ENCODE measurements at places on chromosomes 1 and 21.

GRCh38 chr1:181424786-181425403 lies 58.4 kb upstream of the CACNA1E start:
- H3K27ac ChIP-seq: no peak overlapping the region
- peaks cover 24% of the 10 kb centered on the region for H3K27me3 ChIP-seq
- H3K4me1 ChIP-seq: peaks cover 5% of the 10 kb centered on the region
- ATAC-seq: peak; percentile 60
- no peaks in the 10 kb centered on the region for H3K36me3 ChIP-seq
- peak overlapping the region; percentile 58 for H3K4me3 ChIP-seq

DNA sequence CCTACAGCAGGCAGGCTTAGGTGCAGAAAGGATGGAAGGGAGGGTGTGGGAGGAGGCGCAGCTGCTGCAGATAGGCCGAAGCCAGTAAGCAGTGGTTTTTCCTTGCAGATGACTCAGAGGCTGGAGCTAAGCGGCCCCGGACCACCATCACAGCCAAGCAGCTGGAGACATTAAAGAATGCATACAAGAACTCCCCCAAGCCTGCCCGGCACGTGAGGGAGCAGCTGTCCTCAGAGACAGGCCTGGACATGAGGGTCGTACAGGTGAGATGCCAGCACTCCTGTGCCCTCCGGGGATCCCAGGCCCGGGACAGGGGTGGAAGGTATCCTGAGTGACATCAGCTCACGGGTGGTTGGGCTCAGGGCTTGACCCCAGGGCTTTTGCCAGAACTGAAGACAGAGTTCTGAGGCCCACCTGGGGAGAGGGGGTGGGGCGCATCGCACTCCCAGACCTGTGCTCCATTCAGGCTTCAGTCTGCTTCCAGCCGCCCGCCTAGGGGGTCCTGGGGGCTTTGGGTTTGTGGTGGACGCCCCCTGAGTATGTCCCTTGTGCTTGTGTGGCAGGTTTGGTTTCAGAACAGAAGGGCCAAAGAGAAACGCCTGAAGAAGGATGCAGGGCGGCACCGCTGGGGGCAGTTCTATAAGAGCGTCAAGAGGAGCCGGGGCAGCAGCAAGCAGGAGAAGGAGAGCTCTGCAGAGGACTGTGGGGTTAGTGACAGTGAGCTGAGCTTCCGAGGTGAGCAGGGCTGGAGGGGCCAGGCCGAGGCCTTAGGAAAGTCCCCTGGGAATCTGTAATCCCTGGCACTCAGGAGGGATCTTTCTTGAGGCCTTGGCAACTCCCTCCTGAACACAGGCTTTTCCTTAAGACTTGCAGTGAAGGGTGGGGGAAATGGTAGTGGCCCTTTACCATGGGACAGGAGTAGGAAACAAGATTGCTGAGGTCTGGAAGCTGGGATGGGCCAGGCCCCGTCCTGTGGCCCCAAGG lies 41.5 kb downstream of the LHX4 start:
- peaks cover 8% of the 10 kb centered on the region for H3K36me3 ChIP-seq
- peak overlapping the region; percentile 61 for H3K27ac ChIP-seq
- no peak overlapping the region for H3K4me3 ChIP-seq

- peak; percentile 80 for ATAC-seq
- H3K27me3 ChIP-seq: no peaks in the 10 kb centered on the region
- H3K4me3 ChIP-seq: no peak overlapping the region
- no peaks in the 10 kb centered on the region for H3K4me1 ChIP-seq
Observed at GRCh38 chr1:43414634-43415223, 25.0 kb downstream of the SZT2 start.

- ATAC-seq: no peak
- no peak overlapping the region for H3K4me3 ChIP-seq
- no peak overlapping the region for H3K27ac ChIP-seq
- H3K36me3 ChIP-seq: no peaks in the 10 kb centered on the region
- peaks cover 7% of the 10 kb centered on the region for H3K27me3 ChIP-seq
Observed at GRCh38 chr1:10767282-10767681, 29.2 kb downstream of the CASZ1 start.

DNA sequence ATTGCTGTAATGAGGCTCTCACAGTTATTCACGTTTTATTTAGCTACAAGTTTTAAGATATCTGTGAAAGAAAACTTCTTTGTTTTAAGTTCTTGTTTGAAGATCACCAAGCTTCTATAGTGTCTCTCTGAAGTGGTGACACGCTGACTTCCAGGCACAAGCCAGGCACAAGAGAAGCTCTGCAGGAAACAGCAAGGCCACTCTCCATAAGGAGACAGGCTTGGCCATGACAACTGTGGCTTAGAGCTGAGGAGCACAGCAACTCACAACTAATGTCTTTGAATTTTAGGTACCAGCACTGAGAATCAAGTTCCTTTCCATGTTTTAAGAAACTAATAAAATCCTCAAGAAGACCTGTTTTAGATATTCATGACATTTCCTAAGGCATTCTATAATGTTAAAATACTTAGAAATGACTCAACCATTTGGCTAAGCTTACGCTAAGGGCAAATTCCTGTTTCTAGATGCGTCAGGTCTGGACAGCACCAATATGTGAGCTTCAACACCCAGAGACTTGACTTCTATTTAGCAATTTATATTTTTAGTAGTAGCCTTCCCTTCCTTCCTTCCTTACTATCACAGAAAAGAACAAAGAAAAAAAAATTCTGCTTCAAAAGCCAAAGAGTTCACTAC lies 40.2 kb downstream of the APP start:
- H3K4me3 ChIP-seq: no peak overlapping the region
- no peak overlapping the region for H3K27ac ChIP-seq
- no peaks in the 10 kb centered on the region for H3K4me1 ChIP-seq
- H3K27me3 ChIP-seq: no peaks in the 10 kb centered on the region
- peaks cover 5% of the 10 kb centered on the region for H3K36me3 ChIP-seq

GRCh38 chr1:28156821-28157220 lies 19.7 kb downstream of the PTAFR start:
- H3K4me1 ChIP-seq: no peaks in the 10 kb centered on the region
- H3K4me3 ChIP-seq: no peak overlapping the region
- H3K27ac ChIP-seq: no peak overlapping the region
- ATAC-seq: no peak

GRCh38 chr1:13708380-13708982 lies 8.5 kb downstream of the PRDM2 start:
- H3K27ac ChIP-seq: no peak overlapping the region
- H3K4me1 ChIP-seq: peaks cover 32% of the 10 kb centered on the region
- no peak for ATAC-seq
- no peak overlapping the region for H3K4me3 ChIP-seq

DNA sequence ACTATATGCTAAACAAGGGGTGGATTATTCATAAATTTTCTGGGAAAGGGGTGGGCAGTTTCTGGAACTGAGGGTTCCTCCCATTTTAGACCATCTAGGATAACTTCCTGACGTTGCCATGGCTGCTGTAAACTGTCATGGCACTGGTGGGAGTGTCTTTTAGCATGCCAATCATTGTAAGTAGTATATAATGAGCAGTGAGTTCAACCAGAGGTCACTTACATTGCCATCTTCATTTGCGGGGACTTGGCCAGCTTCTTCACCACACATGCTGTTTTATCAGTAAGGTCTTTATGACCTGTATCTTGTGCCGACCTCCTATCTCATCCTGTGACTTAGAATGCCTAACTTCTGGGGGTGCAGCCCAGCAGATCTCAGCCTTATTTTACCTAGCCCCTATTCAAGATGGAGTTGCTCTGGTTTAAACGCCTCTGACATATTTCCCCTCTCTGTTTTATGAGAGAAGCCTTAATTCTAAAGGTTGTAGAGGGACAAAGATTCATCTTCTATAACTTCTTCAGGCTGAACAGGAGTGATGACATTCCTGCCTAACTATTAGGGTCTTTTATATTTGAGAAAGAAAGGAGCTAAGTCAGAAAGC lies 60.4 kb downstream of the DIP2A start:
- H3K36me3 ChIP-seq: peaks cover 64% of the 10 kb centered on the region
- H3K4me1 ChIP-seq: peaks cover 12% of the 10 kb centered on the region
- no peak overlapping the region for H3K4me3 ChIP-seq
- H3K27ac ChIP-seq: no peak overlapping the region
- ATAC-seq: no peak
- H3K27me3 ChIP-seq: no peaks in the 10 kb centered on the region

DNA sequence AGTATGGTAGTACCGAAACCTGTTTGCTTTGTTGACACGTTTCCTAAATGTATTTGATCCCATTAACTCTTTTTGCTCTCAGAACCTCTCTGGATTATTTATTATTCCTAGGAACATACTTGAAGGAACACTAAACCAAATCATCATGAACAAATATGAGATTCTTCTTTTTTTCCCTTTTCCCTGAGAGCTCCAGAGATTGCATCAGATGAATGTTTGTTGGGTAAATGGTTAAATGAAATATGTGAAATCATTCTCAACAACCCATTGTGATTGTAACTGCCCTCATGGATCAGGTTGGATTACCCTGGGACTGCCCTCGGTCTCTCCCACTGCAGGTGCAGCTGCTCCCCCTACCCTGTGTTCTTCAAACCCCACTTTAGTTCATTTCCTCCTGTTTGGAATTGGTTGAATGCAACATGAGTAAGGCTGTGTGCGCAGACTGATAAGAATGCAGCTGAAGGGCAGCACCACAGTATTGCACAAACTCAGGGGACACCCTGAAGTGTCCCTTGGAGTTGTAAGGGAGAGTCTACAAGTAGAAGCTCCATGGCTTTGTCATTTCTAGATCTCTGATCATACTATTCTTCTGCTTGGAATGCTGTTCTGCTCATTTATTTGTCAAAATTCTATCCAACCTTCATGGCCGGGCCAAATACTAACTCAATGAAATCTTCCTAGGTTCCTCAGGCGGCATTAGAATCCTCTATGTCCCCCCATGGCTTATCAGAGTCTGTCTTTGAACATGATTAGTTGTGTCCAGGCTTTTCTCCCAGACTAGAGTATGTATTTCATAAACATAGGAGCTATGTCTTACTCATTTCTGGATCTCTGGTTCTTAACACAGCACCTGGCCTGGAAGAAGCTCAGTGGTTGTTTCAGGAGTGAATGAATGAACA lies 47.1 kb upstream of the NEK2 start:
- no peaks in the 10 kb centered on the region for H3K36me3 ChIP-seq
- no peak overlapping the region for H3K4me3 ChIP-seq
- no peak for ATAC-seq
- H3K4me1 ChIP-seq: no peaks in the 10 kb centered on the region
- H3K27ac ChIP-seq: no peak overlapping the region
- peaks cover 14% of the 10 kb centered on the region for H3K27me3 ChIP-seq

- H3K4me3 ChIP-seq: no peak overlapping the region
- no peaks in the 10 kb centered on the region for H3K27me3 ChIP-seq
- no peaks in the 10 kb centered on the region for H3K36me3 ChIP-seq
Observed at GRCh38 chr1:198465201-198466144, 75.0 kb downstream of the ATP6V1G3 start.

GRCh38 chr1:83512373-83513193 lies 486.3 kb downstream of the TTLL7 start:
- H3K4me1 ChIP-seq: peaks cover 7% of the 10 kb centered on the region
- H3K27me3 ChIP-seq: no peaks in the 10 kb centered on the region
- ATAC-seq: no peak
- H3K4me3 ChIP-seq: no peak overlapping the region
- no peaks in the 10 kb centered on the region for H3K36me3 ChIP-seq

GRCh38 chr1:160704250-160704649 lies 7.4 kb downstream of the CD48 start:
- no peaks in the 10 kb centered on the region for H3K27me3 ChIP-seq
- no peak for ATAC-seq
- peaks cover 48% of the 10 kb centered on the region for H3K4me1 ChIP-seq
- peak overlapping the region; percentile 42 for H3K27ac ChIP-seq
- H3K4me3 ChIP-seq: no peak overlapping the region

DNA sequence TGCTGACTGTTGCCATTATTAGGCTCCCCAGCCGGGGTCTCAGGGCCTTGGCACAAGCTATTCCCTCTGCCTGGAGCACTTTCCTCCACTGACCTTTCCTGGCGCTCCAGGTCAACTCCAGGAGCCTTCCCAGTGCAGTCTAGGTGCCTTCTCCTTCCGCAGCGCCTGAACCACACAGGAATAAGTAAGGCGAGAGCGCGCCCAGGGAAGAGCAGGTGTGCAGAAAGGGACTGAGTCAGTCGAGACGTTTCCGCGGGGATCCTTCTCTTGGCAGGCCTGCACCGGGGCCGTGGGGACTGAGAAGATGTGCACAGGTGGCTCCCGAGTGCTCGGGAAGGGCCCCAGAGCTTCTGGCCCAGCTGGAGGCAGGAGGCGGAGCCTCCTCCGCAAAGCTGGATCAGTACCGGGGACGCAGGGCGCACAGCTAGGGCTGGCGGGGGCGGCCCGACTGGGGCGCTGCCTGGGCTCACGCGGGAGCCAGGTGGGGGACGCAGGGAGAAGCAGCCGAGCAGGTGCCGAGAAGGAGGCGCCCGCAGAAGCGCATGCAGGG lies 765 bp upstream of the BMP8A start:
- peaks cover 16% of the 10 kb centered on the region for H3K36me3 ChIP-seq
- H3K4me3 ChIP-seq: peak overlapping the region; percentile 55
- peaks cover 12% of the 10 kb centered on the region for H3K27me3 ChIP-seq

DNA sequence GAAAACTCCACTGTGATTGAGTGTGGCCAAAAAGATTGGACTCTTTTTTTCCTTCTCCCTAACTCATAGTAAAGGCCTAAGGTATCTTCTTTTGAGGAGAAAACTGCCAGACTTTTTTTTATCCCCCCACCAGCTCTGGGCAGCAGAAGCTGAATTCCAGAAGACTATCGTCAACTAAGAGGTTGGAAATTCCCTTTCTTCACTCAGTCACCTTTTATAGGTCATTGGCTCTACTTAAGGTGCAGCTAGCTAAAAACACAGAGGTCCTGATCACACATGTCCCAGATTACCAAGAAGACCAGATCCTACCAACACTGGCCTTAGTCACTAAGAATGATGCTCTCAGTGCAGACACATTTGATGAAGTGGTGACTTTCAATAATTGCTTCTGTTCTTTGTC lies 1441.2 kb downstream of the PLA2G4A start:
- ATAC-seq: no peak
- H3K4me1 ChIP-seq: no peaks in the 10 kb centered on the region
- H3K27me3 ChIP-seq: no peaks in the 10 kb centered on the region
- no peaks in the 10 kb centered on the region for H3K36me3 ChIP-seq
- H3K4me3 ChIP-seq: no peak overlapping the region

GRCh38 chr21:39730418-39731157 lies 14.4 kb upstream of the IGSF5 start:
- no peak for ATAC-seq
- no peaks in the 10 kb centered on the region for H3K36me3 ChIP-seq
- no peaks in the 10 kb centered on the region for H3K27me3 ChIP-seq
- no peak overlapping the region for H3K27ac ChIP-seq
- H3K4me3 ChIP-seq: no peak overlapping the region

- H3K27me3 ChIP-seq: no peaks in the 10 kb centered on the region
- H3K4me1 ChIP-seq: peaks cover 27% of the 10 kb centered on the region
- H3K36me3 ChIP-seq: peaks cover 46% of the 10 kb centered on the region
Observed at GRCh38 chr1:25247829-25248754, 838 bp upstream of the RSRP1 start.

DNA sequence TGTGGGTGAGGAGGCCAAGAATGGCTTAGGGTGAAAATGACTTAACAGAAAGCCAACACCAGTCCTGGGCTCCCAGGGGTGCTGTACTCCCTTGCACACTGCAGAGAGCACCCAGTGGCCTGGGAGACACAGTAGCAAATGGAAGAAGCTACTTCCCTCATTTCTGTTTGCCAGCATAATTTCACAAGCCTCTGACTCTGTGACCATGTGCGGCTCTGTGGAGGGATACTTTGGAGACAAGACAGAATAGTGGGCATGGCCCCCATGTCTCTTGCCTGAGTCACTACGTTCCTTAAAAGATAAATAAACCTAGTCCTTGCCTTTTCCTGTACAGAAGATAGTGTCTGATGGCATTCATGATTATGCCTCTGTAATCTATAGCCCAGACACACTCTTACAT lies 38.1 kb downstream of the TRIM62 start:
- peaks cover 15% of the 10 kb centered on the region for H3K36me3 ChIP-seq
- H3K27ac ChIP-seq: peak overlapping the region; percentile 23
- peaks cover 10% of the 10 kb centered on the region for H3K4me1 ChIP-seq
- no peak for ATAC-seq
- H3K27me3 ChIP-seq: no peaks in the 10 kb centered on the region
